Pulmonary artery endothelial cell (primary cell): ENCODE measurements at places on chromosomes 1 and 21. TPM values are rescaled to one million over a fixed set of nuclear protein-coding genes. Genes with fewer than 3 reads are reported as not detected.

GRCh38 chr21:42209801-42210479, 9.0 kb upstream of the ABCG1 start:
- no peak for DNase-seq

GRCh38 chr1:193741228-193741627, 554.8 kb upstream of the B3GALT2 start:
- no peak for DNase-seq

GRCh38 chr1:2236695-2237677, 8.9 kb downstream of the SKI start:
- no peak for DNase-seq

DNA sequence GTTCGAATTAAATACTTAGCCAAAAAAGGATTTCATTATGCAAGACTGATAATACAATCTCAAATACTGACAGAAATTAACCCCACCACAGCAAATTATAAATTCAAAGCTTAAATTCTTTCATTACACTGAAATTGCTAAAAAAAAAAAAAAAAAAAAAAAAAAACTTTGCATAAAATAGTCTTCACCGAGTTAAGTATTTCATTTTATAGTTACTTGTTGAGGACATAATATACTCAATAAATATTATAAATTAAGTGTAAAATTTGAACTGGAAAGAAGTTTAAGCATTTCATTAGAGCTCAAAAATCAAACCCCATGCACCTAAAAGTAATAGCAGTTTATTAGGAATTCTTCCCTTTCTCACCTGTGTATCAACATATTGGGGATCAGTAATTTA, 1.9 kb upstream of the PSMG1 start:
- no peak for DNase-seq

DNA sequence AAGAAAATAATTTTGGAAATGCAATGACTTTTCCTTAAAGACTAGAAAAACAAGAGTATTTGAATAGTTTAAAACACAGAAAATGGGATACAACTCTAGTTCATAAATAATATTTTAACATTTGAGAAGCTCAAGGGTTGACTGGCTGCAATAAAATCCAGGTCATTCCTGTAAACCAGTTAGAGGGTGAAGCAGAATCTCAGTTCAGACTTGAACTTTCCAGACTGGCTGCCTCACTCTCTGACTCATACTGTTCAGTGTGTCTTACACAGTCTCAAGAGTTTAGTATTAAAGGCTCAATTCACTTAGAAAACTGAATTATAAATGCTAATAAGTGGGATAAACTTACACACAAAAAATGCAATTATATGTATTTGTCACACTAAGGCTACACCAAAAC, 89.9 kb downstream of the RAVER2 start:
- DNase-seq = no peak

GRCh38 chr1:113375878-113376277, 14.4 kb upstream of the MAGI3 start:
- DNase-seq = no peak

DNA sequence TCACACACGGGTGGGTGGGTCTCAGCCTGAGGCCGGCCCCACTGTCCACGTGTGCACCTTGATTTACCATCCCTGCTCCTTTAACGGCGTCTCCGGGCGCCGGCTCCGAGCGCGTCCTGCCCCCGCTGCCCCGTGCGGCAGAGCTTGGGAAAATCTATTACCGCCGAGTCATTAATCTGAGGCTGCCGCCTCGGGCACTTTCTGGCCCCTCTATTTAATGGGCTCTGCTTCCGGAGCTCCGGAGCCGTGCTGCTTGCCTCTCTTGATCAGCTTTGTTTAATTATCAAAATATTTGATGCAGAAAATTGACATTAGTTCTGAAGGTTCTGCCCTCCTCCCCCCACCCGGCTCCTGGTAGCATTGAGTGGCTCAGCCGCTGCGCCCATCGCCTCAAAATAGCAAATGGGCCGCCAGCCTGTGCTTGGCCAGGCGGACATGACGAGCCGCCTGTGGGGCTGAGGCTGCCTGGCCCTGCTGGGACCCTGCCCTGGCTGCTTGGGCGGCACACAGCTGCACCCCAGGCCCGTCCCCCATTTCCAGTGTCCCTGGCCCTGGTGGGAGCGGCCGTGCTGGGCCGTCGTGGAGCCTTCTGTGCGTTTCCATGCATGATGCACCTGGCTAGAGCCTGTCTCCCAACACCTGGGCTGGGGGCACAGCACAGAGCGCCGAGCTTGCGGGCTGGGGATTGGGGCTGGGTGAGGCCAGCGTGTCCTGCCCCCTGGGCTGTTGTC, 81.6 kb upstream of the TTC34 start:
- no peak for DNase-seq

- DNase-seq = no peak
Observed at GRCh38 chr21:39637197-39637970, 24.6 kb downstream of the B3GALT5 start.

DNA sequence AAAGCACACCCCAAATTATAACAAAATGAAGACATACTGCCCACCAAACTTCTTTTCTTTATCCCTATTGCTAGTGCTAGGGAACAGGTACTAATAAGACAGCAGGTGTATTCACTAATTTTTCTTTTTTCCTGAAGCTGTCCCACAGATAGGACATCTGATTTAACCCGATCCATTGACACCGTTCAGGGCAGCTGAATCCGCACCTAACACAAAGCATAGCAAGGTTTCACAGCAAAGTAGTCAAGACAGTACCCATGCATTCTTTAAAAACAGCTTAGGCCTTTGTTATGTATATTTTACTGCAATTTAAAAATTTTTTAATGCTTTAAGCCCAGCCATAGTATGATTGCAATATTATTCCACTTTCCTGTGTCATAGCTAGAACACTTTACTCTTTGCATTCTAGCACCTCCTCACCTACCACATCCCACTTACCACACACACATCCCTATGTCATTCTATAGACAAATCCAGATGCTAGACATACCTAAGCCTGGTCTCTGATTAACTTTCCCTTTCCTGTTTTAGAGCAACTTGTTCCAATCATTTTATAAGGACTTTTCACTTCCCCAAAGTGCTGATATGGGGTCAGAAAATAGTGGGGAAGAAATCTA, 40.4 kb downstream of the GATAD2B start:
- DNase-seq = no peak

- no peak for DNase-seq
Observed at GRCh38 chr1:77642941-77643340, 39.5 kb downstream of the ZZZ3 start.

- no peak for DNase-seq
Observed at GRCh38 chr1:33466159-33466558, 6.3 kb upstream of the ZSCAN20 start.

GRCh38 chr1:27527890-27528817, 38.2 kb upstream of the WASF2 start:
- DNase-seq = no peak

- DNase-seq = no peak
Observed at GRCh38 chr21:38303300-38303699, 46.5 kb downstream of the KCNJ15 start.

DNA sequence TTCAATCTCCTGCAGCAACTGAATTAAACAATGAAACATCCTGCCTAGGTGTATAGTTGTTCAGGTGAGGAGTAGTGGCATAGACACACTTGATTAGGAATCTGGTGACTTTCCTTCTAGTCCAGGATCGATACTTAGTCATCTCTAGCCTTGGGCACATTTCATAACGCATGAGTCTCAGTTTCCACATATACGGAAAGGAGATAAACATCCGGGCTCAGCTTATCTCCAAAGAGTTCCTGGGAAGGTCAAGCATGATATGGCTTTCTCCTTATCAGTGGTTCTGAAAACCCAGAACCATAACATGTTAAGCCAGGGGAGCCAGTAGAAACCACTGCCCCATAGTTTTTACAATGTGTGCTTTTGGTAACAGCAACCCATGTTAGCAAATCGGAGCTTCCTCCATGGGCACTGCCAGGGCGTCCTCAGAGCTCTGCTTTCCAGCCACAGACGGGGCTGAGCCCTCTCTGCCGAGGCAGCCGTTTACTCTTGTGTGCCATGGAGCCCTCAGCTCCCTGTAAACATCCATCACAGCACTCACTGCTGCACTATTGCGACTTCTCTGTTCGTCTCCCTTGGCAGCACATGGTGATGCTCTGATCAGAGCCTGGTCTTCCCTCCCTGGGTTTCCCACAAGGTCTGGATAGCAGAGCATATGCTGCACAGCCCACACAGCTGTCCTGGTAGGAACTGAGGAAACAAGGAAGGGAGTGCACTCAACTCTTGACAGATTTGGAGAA, 34.6 kb downstream of the RUNX1 start:
- DNase-seq = no peak

DNA sequence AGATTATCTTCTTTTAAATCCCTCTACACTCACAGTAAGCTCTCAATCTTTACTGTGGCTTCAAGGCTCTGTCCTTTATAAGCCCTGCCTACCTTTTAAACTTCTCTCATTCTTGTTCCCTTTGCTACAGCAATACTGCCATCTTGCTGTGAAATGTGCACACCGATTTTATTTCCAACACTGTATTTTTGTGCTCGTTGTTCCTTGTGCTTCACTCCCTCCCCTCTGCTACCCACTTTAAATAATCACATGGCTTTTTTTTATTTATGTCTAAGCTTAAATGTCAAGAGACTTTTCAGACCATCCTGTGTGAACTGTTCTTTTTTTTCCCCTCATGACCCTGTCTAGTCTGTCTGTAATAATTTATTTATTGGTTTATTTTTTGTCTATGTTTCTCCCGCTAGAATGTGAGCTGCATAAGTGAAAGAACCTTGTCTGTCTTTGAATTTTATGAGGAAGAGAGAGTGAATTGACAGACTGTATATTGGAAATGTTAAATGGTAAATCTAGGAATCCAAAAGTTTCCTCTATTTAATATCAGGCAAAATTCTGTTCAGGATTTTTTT, 45.7 kb downstream of the ABCD3 start:
- peak; percentile 10 for DNase-seq

FCGR3B gene
- total RNA-seq = not detected in 2 replicates

A3GALT2 gene
- not detected in 2 replicates for total RNA-seq

COL16A1 gene
- 0.33 and 0.53 TPM in 2 replicates for total RNA-seq

NHLH1 gene
- total RNA-seq = under 0.01 TPM in 1 of 2 replicates, not detected in the other

NT5C1A gene
- not detected in 2 replicates for total RNA-seq

SGIP1 gene
- 7.7 and 8.7 TPM in 2 replicates for total RNA-seq

FCGR3A gene
- not detected in 2 replicates for total RNA-seq
